ENCODE measurements at places on chromosomes 7 and 10. TPM values are rescaled to one million over a fixed set of nuclear protein-coding genes. Genes with fewer than 3 reads are reported as not detected.

HECW1 gene
- 10.9 TPM for total RNA-seq

ZNF117 gene
- total RNA-seq, result 0.18 TPM

MOSPD3 gene
- 18.4 TPM for total RNA-seq

ZNF804B gene
- not detected for total RNA-seq

SPDYE6 gene
- total RNA-seq, result not detected

SLC18A3 gene
- total RNA-seq, result not detected

CPN1 gene
- 0.21 TPM for total RNA-seq

Measured in A549 treated with RU486 at 1 μM for 4 hours (cell line).